ENCODE measurements at places on chromosomes 6 and 20.

GRCh38 chr20:41006936-41007474 is 21.6 kb upstream of the TOP1 start:
- DNase-seq: no peak

DNA sequence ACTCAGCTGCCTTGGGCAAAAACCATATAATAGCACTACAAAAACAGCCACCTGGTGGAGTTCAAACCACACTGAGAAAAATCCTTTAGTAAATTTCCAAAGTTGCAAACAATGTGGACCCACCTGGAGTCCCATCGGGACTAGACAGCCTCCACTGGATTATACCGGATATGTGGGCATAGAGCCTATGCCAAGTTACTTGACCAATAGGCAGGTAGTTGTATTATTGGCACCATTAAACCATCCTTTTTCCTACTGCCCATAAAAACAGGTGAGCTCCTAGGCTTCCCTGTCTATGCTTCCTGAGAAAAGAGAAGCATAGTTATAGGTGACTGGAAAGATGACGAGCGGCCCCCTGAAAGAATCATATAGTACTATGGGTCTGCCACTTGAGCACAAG is 51.7 kb upstream of the ADGRF4 start:
- no peak for DNase-seq

GRCh38 chr6:114339706-114340105 is 3.1 kb downstream of the HS3ST5 start:
- DNase-seq: no peak

GRCh38 chr20:3115190-3116107 is 30.9 kb upstream of the AVP start:
- no peak for DNase-seq

DNA sequence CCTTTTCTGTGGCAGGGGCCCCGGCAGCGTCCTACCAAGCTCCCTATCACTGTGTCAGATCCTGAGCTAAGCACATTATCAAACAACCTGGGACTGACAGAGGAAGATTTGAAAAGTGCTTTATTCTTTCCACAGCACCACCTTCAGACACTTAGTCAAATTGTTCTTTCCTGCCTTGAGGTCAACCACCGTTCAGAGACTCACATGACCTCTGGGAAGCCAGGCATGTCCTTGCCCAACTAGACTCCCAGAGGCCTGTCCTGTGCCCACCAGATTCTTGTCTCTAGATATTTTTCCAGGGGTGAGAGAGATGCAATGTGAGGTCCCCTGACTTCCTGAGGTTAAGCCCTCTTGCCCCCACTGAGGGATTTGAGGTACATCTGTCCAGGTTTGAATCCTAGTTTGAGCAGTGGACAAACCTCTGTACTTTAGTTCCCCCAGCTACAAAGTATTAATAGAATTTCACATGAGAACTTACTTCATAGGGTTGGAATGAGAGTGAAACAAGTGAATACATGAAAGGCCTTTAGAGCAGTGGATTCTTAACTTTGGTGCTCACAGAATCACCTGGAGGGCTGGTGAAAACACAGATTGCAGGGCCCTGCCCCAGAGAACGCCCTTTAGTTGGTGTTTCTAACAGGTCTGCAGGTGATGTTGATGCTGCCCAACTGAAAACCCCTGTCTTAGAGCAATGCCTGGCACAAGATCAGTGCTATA is 179.8 kb downstream of the CLIC5 start:
- DNase-seq: no peak

DNA sequence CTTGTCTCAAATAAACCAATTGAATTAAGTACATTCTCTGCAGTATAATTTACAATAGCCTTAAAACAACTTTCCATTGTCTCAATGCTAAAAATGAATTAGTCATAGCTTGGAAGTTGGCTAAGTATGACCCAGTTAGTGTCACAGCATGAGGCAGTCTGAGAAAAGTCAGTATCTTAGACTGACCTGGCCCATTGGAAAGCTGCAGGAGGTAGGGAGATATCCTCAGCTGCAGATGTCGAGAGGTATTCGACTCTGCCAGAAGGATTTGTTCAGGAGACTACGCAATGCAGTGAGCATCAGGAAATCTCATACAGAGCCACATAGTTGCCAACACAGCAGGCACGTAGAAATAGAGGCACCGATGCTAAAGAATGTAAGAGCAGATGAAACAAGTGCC is 350.9 kb upstream of the NRSN1 start:
- no peak for DNase-seq

- DNase-seq: no peak
These were observed 21.1 kb downstream of the GHRH start for GRCh38 chr20:37240337-37241067.

GRCh38 chr6:135149376-135149775 is 31.7 kb upstream of the MYB start:
- DNase-seq: peak; percentile 75

- DNase-seq: no peak
These were observed 15.8 kb downstream of the MYB start for GRCh38 chr6:135196739-135197510.

- DNase-seq: no peak
These were observed 71.9 kb downstream of the TFAP2B start for GRCh38 chr6:50890579-50890978.

- no peak for DNase-seq
These were observed 121.7 kb downstream of the NKAIN2 start for GRCh38 chr6:123925350-123925749.
